Head of caudate nucleus (tissue), 42 donors: ENCODE measurements at places on chromosomes 6 and 20.

DNA sequence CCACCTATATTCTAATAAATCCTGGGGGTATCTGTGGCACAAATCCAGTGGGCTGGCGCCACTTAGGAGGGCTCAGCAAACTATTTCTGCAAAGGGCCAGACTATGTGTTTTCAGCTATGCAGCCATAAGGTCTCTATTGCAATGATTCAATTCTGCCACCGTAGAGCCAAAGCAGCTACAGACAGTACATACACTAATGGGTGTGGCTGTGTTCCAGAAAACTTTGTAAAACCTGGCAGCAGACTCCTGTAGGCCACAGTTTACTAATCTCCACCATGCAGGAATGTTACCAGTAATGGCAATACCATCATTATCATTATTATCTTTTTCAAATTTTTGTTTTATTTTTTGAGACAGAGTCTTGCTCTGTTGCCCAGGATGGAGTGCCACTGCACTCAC lies 65.7 kb downstream of the SULF2 start:
- DNase-seq: no peak

- DNase-seq: no peak
Measured at GRCh38 chr20:54017846-54018245, 52.5 kb downstream of the BCAS1 start.

- DNase-seq: no peak
Measured at GRCh38 chr6:90386399-90387382, 90.0 kb upstream of the BACH2 start.

DNA sequence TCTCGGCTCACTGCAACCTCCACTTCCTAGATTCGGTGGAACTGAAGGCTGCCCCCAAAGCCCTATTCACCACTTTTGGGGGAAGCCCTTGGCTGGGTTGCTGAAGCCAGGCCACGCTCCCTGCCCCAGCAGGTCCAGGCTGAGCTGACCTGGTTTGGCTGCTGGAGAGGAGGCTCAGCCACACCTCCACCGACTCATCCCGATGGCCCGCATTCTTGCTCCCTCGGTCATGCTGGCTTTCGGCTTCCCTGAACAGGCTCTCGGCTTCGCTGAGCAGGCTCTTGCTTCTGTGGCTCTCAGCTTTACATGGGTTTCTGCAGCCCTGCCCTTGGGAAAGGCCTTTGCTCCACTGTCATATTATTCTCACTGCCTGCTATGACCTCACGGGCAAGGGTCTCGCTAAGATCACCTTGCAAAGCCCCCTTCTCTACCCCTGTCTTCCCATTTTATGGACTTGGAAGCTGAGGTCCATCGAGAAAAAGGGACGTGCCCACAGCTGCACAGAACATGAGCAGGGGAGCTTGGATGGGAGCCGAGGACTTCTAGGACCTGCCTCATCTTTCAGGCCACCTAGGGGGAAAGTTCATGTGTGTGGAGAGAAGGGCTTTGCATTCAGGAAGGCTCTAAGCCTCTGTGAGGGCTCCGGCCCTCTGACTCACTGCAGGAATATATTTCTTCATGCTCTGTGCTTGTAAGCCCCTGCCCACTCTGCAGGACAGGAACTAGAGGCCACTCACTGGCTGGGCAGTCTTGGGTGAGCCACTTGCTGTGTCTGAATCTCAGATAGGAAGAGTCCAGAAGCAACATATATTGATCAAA lies 15.6 kb downstream of the ARHGAP40 start:
- DNase-seq: no peak

DNA sequence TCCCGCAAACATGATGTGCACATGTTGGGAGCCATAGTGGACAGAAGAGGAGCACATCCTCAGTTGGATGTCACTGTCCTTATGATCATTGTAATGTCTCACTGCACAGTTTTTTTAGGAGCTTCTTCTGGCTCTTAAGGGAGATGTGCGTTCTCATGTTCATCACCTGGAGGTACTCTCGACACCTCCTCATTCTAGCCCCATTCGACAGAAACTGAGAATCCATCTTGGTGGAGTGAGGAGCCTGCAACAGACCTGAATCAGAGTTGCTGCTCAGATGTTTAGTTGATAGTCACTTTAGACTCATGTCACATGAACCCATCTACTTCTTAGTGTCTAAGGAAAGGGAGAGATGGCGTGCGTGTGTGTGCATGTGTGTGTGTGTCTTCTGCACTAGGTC lies 2.3 kb upstream of the BMP6 start:
- DNase-seq: no peak
